ENCODE measurements at places on chromosomes 3 and 15. TPM values are rescaled to one million over a fixed set of nuclear protein-coding genes. Genes with fewer than 3 reads are reported as not detected.

- H3K27me3 ChIP-seq, result no peaks in the 10 kb centered on the region
- DNase-seq, result no peak
- peaks cover 8% of the 10 kb centered on the region for H3K4me1 ChIP-seq
- no peak overlapping the region for H3K4me3 ChIP-seq
- no peak overlapping the region for H3K27ac ChIP-seq
Observed at GRCh38 chr3:30597769-30598134, 8.6 kb upstream of the TGFBR2 start.

GHRL gene
- polyA plus RNA-seq, result 0.06 TPM

DNA sequence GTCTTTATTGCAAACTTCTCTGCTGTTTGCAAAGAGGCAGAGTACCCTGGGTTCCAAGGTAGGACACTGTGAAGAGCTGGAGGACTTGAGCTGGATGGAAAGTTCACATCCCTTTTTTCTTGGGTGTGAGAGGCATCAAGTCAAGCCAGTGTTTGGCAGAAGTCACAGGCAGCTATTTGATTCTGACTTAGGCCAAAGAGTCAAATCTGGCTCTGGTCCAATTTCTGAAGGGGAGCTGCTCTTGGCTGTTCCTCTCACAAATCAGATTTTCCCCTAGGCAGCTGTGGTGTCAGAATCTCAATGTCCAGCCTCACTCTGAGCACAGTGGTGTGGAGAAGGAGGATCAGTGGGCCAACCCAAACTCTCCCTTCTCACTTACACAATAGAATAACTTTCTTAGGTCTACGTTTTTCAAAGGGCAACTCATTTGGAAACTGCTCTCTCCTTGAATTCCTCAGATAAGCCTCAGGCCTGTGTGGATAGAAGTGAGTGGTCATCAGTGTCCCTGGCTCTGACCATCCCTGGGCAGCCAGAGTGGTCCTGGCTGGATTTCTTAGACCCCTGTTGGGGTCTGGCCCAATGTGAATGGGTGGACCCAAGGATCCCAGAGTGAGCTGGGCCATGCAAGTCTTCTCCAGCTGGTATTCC is 18.2 kb upstream of the AMOTL2 start:
- H3K36me3 ChIP-seq, result no peaks in the 10 kb centered on the region
- no peak overlapping the region for H3K4me3 ChIP-seq
- no peak overlapping the region for H3K27ac ChIP-seq
- DNase-seq, result peak; percentile 15

- H3K36me3 ChIP-seq, result no peaks in the 10 kb centered on the region
- no peaks in the 10 kb centered on the region for H3K27me3 ChIP-seq
- H3K4me1 ChIP-seq, result no peaks in the 10 kb centered on the region
- DNase-seq, result no peak
- H3K4me3 ChIP-seq, result no peak overlapping the region
Observed at GRCh38 chr3:67245545-67245944, 247.4 kb downstream of the KBTBD8 start.

GOLGA6L4 gene
- 1.1 TPM for polyA plus RNA-seq

- no peak for DNase-seq
- no peaks in the 10 kb centered on the region for H3K36me3 ChIP-seq
- H3K4me3 ChIP-seq, result no peak overlapping the region
- no peaks in the 10 kb centered on the region for H3K27me3 ChIP-seq
- H3K4me1 ChIP-seq, result no peaks in the 10 kb centered on the region
Observed at GRCh38 chr15:101398247-101398646, 91.3 kb downstream of the PCSK6 start.

DNA sequence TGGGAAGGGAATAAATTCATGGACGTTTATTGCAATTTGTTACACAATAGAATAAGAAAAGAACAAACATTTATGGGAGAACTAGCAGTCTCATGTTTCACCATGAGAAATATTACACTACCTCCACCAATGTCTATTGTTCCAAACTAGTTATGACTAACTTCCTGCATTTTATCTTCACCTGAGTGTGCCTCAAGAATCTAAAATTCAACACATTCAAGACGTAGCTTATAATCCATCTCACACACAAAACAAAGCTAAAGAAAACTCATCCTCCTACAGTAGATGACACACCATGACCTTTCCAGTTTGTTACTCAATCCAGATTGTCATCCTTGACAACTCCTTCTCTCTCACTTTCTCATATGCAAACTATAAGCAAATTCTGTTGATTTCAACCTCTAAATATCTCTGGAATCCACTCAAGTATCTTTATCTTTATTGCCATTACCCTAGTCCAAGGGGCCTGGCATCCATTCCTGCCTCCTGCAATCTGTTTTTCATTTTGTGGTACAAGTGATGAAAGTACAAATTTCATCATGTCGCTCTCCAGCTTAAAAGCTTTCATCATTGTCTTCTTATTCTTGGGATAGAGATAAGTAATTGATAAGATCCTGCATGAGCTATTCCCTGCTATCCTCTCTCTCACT is 229.9 kb downstream of the NR2F2 start:
- H3K4me3 ChIP-seq, result no peak overlapping the region
- DNase-seq, result no peak
- H3K27ac ChIP-seq, result no peak overlapping the region
- no peaks in the 10 kb centered on the region for H3K4me1 ChIP-seq

DNA sequence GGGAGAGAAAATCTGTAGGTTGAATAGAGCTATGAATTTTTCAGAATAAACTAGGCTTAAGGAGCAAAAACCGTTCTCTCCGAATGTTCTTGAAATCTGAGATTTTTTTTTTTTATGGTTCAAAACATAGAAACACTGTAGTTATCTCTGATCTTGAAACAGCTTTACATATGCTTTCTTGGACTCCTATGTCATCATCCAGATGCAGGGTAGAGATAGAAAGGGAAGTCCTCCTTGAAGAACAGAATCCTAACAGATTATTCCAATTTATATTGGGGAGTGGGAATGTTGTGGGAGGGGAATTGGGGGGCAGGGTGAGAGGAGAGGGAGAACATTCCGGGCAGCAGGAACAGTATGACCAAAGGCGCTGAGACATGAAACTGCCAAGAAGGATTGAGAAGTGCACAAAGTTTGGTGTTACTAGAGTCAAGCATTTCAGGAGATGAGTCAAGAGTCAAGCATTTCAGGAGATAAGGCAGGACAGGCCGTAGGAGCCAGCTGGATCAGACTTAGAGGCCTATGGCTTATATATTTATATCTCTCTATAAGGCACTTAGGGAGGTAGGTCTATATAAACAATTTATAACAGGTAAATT is 21.9 kb upstream of the ST3GAL6 start:
- H3K27me3 ChIP-seq, result no peaks in the 10 kb centered on the region
- peak; percentile 72 for DNase-seq
- no peak overlapping the region for H3K4me3 ChIP-seq
- H3K4me1 ChIP-seq, result peaks cover 31% of the 10 kb centered on the region
- peak overlapping the region; percentile 73 for H3K27ac ChIP-seq

- H3K36me3 ChIP-seq, result no peaks in the 10 kb centered on the region
- no peak for DNase-seq
- H3K27me3 ChIP-seq, result no peaks in the 10 kb centered on the region
- no peaks in the 10 kb centered on the region for H3K4me1 ChIP-seq
Observed at GRCh38 chr3:53833700-53834099, 12.5 kb downstream of the CHDH start.

DNA sequence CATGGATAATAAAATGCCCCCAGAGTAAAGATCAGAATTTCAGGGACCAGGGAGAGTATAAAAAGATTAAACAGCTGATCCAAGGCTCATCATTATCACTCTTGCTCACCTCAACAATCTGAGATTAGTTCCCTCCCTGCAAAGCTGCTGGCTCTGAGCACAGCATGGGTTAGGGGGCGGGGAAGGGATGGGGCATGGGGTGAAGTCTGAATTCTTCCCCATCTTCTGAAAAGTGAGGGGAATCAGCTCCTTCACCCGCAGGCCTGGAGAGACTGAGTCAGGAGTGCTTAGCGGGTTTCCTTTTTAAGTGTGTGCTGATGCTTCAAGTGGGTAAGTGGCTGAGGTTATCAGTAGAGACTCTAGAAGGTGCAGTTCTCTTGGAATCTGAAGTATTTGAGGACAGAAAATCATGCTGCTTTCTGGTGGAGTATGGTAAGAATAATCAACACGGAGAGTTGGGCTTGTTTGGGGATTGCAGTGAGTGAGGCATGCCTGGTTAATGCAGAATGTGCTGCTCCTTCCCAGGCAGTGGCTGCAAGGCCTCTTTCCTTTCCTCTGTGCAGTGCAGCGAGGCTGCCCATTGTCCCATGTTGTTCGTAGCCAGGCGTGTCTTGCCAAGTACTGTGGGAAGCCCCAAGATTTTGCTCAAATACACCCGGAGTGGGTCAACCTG is 59.2 kb upstream of the TRAK1 start:
- no peaks in the 10 kb centered on the region for H3K27me3 ChIP-seq
- peaks cover 26% of the 10 kb centered on the region for H3K4me1 ChIP-seq
- no peaks in the 10 kb centered on the region for H3K36me3 ChIP-seq
- no peak overlapping the region for H3K27ac ChIP-seq
- H3K4me3 ChIP-seq, result no peak overlapping the region

KIAA1143 gene
- 6.1 TPM for polyA plus RNA-seq

GRCh38 chr15:60551781-60552161 is 72.8 kb upstream of the ICE2 start:
- H3K36me3 ChIP-seq, result no peaks in the 10 kb centered on the region
- no peak overlapping the region for H3K4me3 ChIP-seq
- no peak overlapping the region for H3K27ac ChIP-seq
- no peaks in the 10 kb centered on the region for H3K4me1 ChIP-seq

DNA sequence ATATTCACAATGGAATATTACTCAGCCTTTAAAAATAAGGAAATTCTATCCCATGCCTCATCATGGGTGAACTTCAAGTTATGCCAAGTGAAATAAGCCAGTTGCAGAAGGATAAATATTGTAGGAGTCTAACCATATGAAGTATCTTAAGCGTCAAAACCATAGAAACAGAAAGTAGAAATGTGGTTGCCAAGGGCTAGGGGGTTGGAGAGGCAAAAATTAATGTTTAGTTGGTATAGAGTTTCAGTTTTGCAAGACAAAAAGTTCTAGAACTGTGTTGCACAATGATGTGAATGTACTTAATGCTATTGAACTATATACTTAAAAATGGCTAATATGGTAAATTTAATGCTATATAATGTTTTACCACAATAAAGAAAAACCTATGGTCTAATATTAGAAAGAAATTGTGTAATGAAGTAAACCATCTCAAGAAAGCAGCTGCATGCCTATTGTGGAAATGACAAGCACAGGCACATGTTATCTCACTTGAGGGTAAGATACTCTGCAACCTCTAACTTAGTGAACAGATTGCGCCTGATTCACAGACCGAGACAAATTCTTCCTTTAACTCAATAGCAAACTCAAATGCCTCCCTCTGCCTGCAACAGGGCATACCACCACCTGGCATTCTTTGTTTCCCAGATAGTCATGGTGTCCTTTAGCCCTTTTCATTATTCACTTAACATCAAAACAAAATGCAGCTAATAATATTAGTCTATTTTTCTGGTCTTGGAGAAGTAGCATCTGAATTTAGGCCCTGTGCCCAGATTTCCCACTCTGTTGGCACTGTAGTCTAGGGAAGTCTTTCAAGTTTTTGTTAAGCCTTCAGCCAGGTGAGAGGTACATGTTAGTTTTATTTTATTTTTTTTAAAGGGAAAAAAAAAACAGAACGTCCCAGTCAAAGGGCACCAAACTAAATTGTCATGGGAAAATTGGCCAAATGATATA is 80.2 kb upstream of the ACP3 start:
- H3K27me3 ChIP-seq, result no peaks in the 10 kb centered on the region
- H3K36me3 ChIP-seq, result no peaks in the 10 kb centered on the region
- H3K4me1 ChIP-seq, result no peaks in the 10 kb centered on the region
- DNase-seq, result no peak

GRCh38 chr15:70474471-70475406 is 288.6 kb downstream of the UACA start:
- peaks cover 26% of the 10 kb centered on the region for H3K4me1 ChIP-seq
- DNase-seq, result peak; percentile 96
- peak overlapping the region; percentile 27 for H3K4me3 ChIP-seq

DNA sequence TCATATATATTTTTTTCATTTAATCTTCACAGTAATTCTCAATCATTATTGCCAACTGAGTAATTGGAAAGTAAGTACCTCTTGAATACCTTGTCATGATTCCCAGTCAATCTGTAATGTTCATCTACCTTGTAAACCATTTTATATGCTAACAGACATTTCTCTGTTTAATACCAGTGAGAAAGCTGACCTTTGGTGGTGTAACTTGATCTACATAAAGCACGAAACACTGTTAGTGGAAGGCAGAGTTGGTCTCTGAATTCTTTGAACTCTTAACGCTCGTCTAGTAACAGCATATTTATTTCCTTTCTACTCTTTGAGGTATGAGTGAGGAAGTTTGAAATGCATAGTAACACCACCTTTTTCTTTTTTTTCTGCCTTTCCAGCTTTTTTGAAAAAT is 59.5 kb downstream of the SLC25A26 start:
- H3K4me1 ChIP-seq, result no peaks in the 10 kb centered on the region
- no peak overlapping the region for H3K27ac ChIP-seq
- no peaks in the 10 kb centered on the region for H3K36me3 ChIP-seq
- DNase-seq, result no peak

GRCh38 chr3:16302082-16302631 is 37.1 kb downstream of the OXNAD1 start:
- H3K27me3 ChIP-seq, result no peaks in the 10 kb centered on the region
- H3K36me3 ChIP-seq, result no peaks in the 10 kb centered on the region
- no peaks in the 10 kb centered on the region for H3K4me1 ChIP-seq
- H3K27ac ChIP-seq, result no peak overlapping the region
- H3K4me3 ChIP-seq, result no peak overlapping the region
- no peak for DNase-seq

GRCh38 chr15:92906563-92907081 is 6.5 kb downstream of the CHD2 start:
- peaks cover 66% of the 10 kb centered on the region for H3K4me1 ChIP-seq
- H3K4me3 ChIP-seq, result no peak overlapping the region
- H3K36me3 ChIP-seq, result no peaks in the 10 kb centered on the region
- no peaks in the 10 kb centered on the region for H3K27me3 ChIP-seq

DNA sequence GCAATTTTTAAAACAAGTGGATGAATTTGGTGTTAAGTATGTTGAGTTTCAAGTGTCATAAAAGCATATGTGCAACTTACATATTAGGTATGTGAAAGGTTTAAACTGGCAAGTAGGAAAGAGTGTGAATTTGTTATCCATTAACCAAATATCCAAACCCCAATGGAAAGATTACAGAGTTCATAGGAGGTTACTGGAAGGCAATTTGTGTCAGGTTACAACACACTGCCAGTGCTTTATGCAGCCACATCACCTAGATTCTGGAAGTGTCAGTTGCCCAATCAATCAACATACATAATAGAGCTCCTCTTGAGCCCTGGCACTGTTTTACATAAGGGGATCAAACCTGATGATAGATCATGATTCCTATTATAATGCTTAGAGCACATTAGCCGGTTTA is 261.0 kb downstream of the ROBO1 start:
- H3K4me1 ChIP-seq, result no peaks in the 10 kb centered on the region
- H3K27ac ChIP-seq, result no peak overlapping the region
- H3K36me3 ChIP-seq, result no peaks in the 10 kb centered on the region
- no peaks in the 10 kb centered on the region for H3K27me3 ChIP-seq
- H3K4me3 ChIP-seq, result no peak overlapping the region
- no peak for DNase-seq

DNA sequence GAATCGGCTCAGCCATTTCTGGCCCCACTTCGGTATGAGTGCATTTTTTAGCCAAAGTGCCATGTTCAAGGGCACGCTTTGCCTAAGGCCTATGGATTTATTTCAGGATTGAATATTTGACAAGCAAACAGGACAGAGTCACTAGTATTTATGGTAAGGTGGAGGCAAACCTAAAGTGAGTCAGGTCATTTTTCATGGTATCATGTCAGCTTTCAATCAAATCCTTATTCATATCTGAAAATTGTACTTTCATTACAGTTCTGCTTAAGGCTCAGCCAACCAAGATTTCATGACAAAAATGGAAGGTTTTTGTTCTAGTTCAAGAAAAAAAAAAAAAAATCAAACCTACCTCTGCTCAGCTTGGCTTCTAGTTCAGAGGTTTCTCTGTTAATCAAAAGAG is 30.5 kb upstream of the ICE2 start:
- DNase-seq, result no peak
- no peaks in the 10 kb centered on the region for H3K4me1 ChIP-seq
- H3K27me3 ChIP-seq, result no peaks in the 10 kb centered on the region
- H3K4me3 ChIP-seq, result no peak overlapping the region
